NCI-H1048 (cell line): ENCODE measurements at places on chromosomes 13 and 19.

GRCh38 chr13:38763446-38764381 lies 76.8 kb downstream of the FREM2 start:
- DNase-seq, result no peak

GRCh38 chr19:40089462-40089861 lies 1.3 kb downstream of the ZNF780A start:
- no peak for DNase-seq

- DNase-seq, result no peak
Observed at GRCh38 chr19:47704656-47705055, 8.6 kb upstream of the EHD2 start.

- no peak for DNase-seq
Observed at GRCh38 chr13:72204291-72204690, 337.3 kb upstream of the DACH1 start.
